ENCODE measurements at places on chromosomes 13 and 19.

GRCh38 chr13:106432636-106433035, 102.8 kb downstream of the EFNB2 start:
- no peak for DNase-seq

DNA sequence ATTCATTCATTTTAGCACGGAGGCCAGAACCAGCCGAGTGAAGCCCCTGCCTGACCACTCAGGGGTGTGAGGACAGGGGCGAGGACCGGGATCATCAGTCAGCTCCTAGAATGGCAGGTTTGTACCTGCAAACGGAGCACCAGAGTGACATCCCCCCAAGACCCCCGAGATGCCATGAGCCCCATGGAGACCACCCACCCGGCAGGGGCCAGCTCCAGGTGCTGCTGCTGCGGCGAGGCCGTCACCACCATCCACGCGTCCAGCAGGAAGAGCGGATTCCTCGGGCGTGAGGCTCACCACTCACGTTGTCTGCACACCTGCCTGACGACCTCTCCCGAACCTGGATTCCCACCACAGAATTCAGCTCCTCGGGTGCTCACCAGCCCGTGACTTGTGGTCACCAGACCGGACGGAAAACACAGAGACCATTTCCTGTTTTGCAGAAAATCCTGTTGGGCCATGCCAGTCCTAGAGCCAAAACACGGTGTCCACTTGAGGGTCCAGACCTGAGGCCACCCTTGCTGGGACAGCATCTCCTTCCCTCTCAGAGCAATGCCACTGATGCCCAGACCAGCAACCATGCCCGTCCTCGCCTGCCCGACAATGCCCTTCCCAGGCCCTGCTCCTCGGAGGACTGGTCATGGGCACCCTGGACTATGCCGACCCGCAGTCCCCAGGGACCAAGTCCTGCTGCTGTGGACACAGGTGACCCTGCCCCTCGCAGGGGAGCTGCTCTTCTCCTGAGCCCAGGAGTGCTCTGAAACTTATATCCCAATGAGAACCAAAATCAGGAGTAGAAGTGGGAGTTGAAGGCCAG, 74.2 kb downstream of the RASA3 start:
- no peak for DNase-seq

DNA sequence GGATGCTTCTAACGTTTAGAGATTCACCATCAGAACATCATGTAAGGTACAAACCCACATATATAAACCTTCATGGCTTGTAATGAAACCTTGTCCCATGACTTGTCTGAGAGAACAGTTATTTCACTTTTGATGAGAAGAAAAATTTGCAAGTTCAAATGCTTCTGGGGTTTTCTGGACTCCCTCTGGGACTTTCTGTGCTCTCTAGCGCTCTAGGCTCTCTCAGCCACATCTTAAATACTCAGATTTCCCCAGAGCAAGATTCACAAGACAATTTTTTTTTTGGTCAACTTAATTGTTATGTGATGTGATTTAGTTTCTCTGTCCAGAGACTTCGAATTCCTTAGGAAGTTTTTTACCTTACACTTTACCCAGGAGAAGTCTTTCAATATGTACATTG, 282.8 kb upstream of the EDNRB start:
- DNase-seq = no peak

- DNase-seq = no peak
These were observed 95.3 kb upstream of the SLC15A1 start for GRCh38 chr13:98847780-98848179.

GRCh38 chr19:33171916-33172359, 22.2 kb upstream of the LRP3 start:
- DNase-seq = no peak

DNA sequence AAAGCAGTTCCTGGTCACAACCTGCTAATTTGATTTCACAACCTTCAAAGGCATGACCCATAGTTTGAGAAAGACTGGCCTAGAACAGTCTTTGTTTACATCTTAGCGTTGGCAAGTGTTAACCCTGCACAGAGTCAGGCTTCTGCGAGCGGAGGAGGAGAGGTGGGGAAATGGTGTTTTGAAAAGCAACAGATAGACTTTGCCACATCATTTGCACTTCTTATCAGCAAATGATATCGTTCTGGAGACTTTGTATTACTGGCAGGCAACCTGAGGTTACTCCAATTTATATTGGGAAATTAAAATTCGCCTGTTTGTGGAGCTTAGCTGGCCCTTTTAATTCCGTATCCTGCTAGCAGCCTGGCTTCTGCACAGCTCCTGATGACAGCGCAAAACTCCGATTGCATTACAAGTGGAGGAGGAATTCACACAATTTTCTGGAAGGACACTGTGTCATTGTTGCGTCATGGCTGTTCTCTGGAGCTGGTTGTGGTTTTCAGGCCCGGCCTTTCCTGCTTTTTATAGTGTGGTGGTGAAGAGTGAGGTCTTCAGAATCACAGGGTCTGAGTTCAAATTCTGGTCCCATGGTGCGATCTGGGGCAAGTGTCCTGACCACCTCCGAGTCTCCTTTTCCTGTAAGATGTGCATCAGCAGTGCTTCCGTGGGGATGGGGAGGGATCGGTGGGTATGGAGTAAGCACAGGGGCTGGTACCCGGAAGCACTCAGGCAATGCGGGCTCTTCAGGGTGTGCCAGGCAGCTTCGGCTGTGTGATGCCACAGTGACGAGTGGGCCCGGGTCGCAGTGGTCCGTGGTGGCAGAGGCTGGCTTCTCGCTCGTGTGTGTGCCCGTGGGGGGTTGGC, 49.1 kb upstream of the EHD2 start:
- DNase-seq = no peak

GRCh38 chr19:4758659-4759058, 32.9 kb upstream of the FEM1A start:
- no peak for DNase-seq

DNA sequence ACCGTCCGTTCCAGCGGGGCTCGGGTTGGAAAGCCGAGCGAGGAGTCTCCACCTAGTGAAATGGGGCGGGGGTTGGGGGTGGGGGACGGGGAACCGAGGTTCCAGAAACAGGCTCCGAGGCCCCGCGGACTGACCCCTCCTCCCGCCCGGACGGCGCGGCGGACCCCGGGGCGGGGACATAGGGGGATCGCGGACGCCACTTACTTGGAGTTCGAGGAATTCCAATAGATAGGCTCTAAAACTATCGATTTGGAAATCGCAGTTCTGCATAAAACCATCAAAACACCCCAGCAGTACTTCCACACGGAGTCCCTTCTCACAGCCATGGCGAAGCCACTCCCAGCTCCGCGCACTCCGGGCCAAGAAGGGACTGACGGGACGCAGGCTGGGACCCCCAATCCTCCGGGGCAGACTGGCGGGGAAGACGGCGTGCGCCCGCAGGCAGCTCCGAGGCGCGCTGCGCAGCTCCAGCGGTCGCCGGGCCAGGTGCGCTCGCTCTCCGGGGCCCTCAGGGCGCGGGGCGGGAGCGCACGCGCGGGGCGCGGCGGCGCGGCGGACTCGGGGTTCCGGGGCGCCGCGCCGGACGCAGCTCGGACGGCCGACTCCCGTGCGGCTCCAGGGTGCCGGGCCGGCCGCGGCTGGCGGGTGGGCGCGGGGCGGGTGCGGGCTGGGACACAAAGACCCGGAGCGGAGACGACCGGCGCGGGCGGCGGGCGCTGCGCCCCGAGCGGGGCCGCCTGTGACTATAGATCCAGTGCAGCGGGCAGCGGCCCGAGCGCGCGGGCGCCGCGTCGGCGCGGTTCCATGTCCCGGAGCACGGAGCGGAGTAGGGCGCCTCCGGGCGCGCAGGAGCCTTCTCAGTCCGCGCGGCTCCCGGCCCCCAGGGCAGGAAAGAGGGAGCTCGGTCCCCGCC, 567 bp downstream of the EFNB2 start:
- DNase-seq = peak; percentile 10

GRCh38 chr13:79522583-79522982, 41.6 kb downstream of the NDFIP2 start:
- no peak for DNase-seq

DNA sequence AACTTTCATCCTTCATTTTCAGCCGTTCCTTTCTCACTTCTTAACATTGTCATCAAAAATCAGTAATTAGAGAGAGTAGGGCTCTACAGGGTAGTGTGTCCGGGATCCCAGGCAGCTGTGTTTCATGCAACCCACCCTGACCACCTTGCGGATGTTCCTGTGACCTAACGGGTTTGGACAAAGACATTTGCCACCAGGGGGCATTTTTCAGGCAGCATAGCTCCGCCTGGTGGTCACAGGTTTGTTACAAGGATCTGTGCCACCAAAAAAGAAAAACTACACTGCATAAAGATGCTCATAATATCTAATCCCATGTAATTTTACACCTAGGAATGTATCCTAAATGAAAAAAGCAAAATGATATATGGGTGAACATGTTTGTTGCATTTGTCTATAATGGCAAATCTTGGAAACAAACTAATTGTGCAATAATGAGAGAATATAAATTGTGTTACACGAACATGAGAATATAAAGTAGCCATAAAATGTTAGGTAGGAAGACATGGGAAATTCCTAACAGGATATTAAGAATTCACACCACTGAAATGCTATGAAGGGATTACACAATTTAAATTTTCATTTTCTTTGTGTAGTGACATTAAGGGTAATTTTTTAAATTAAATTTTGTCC, 123.0 kb downstream of the SLC7A1 start:
- no peak for DNase-seq

- no peak for DNase-seq
These were observed 27.4 kb upstream of the TIMM44 start for GRCh38 chr19:7970716-7971448.

DNA sequence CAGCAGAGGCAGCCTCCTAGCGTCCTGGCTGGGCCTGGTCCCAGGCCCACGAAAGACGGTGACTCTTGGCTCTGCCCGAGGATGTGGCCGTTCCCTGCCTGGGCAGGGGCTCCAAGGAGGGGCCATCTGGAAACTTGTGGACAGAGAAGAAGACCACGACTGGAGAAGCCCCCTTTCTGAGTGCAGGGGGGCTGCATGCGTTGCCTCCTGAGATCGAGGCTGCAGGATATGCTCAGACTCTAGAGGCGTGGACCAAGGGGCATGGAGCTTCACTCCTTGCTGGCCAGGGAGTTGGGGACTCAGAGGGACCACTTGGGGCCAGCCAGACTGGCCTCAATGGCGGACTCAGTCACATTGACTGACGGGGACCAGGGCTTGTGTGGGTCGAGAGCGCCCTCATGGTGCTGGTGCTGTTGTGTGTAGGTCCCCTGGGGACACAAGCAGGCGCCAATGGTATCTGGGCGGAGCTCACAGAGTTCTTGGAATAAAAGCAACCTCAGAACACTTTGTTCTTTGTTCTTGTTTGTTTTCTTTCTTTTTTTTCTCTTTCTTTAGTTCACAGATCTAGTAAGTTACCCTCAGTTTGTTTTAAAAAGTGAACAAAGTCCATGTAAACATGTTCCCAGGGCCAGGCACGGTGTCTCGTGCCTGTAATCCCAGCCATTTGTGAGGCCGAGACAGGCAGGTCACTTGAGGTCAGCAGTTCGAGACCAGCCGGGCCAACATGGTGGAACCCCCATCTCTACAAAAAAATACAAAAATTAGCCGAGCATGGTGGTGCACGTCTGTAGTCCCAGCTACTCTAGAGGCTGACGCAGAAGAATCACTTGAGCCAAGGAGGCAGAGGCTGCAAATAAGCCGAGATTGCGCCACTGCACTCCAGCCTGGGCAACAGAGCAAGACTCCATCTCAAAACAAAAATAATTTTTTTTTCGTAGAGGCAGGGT, 10.2 kb downstream of the ANGPTL4 start:
- DNase-seq = no peak

- no peak for DNase-seq
These were observed 8.5 kb upstream of the LMTK3 start for GRCh38 chr19:48520134-48520533.

- DNase-seq = no peak
These were observed 1242.2 kb upstream of the MIR17HG start for GRCh38 chr13:90105276-90105675.

- DNase-seq = no peak
These were observed 258.2 kb upstream of the STARD13 start for GRCh38 chr13:33543631-33544265.

DNA sequence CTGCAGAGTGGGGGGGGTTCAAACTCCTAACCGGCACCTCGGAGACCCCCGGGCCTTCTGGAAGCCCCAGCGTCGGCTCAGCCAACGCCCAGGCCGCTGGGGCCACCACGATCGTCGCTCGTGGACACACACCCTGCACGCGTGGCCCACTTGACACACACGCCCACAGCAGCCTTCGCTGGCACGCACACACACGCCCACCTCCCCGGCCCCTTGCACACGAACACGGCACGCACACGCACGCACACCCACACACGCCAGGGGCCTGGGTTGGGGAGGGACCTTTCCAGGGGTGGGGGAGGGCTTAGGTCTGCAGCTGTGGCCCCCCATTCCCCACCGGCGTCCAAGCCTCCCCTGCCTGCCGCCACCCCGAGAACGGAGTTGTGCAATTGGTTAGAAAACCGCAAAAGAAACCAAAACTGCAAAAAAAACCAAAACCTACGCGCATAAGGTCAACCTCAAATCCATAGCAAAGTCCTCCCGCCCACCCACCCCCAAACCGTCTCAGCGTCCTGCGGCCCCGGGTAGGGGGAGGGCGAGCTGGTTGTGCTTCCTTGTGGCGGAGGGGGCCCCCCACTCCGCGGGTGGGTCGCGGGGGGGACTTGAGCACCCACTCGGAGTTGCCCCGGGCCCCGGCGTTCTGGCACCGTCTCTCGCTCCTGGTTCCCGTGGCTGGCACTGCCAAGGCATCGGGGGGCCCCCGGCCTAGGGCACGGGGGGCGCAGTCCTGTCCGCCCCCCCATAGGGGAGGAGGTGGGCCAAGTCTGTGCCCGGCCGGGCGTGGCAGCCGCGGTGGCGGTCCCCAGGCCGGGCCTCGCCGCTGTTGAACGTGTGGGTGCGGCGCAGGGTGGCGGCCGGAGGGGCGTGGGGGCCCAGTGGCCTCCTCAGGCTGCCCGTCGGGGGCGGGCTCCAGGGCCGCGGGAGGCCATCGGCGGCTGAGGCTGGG, 3.3 kb upstream of the LRG1 start:
- no peak for DNase-seq

DNA sequence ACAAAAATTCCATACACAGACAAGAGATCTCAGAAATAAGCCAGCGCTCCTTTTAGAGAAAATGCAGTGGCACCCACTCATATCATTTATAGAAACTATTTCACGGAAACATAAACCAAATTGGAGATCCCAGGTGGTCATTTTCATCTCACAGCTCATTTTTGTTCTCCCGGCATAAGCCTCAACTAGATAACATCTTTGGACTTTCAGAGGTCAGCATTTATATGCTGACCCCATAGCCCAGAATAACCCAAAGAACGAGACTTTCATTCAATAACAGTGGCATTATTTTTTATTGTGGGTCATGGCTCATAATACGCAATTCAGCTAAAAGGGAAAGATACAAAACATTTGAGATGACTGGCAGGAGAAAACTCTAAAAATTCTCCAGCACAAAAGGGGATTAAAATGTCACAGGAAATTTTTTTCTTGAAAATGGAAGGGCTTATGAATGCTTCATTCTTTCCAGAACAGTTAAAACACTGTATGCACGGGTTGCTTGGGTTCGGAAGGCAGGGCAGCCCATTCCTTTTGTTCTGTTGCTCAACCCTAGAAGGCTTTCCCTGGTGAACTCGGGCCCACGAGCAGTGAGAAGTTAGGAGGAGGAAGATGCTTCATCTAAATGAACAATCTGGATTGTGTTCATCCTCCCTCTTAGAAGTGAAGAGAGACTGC, 24.0 kb downstream of the STARD13 start:
- no peak for DNase-seq

GRCh38 chr13:29562786-29563438, 32.6 kb downstream of the SLC7A1 start:
- DNase-seq = no peak

GRCh38 chr13:113150550-113151365, 7.7 kb upstream of the PROZ start:
- no peak for DNase-seq
